ENCODE measurements at places on chromosomes 4 and X.

GRCh38 chr4:144750348-144750747, 104.4 kb downstream of the HHIP start:
- no peak for DNase-seq

DNA sequence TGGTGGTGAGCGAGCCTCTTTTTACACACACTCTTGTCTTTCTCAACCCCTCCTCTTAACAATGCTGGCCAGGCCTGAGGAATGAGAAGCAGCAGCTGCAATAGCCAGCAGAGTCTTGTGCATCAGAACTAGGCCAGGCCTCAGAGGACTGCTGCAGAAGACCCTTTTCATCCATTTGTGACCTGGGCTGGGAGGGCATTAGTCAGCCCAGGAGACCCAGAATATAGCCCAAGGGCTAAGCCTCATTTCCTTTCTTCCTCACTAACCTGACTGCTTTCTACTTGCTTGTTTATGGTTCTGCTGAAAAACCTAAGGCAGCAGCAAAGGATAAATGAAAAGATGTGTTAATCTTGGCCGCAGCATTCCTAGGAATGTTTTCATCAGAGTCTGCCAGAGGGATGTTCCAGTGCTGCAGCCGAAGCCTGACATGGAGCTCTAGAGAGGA, 254.7 kb upstream of the AR start:
- no peak for DNase-seq

DNA sequence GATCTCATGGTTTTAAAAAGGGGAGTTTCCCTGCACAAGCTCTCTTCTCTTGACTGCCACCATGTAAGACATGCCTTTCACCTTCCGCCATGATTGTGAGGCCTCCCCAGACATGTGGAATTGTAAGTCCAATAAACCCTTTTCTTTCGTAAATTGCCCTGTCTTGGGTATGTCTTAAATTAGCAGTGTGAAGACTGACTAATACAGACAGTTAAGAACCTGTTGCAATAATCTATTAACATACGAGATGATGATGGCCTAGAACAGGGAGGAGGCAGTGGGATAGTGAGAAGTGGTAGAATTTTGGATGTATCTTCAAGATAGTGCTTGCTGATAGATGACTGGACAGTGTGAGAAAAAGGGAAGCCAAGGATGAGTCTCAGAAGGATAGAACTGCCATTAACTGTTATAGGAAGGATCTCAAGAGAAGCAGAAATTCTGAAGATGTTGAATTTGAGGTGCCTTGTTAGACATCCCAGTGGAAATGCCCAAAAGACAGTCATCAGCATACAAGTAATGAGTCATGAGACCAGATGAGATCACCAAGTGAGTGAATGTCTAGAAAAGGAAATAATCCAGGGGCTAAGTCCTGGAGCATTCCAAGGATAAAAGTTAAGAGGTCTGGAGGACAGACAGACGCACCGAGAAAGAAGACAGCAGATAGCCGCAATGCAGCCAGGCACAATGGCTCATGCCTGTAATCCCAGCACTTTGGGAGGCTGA, 38.8 kb upstream of the UGDH start:
- no peak for DNase-seq

- DNase-seq, result no peak
Observed at GRCh38 chr4:145890689-145891088, 47.9 kb downstream of the ZNF827 start.

GRCh38 chr4:92064574-92064973, 239.2 kb upstream of the GRID2 start:
- no peak for DNase-seq

DNA sequence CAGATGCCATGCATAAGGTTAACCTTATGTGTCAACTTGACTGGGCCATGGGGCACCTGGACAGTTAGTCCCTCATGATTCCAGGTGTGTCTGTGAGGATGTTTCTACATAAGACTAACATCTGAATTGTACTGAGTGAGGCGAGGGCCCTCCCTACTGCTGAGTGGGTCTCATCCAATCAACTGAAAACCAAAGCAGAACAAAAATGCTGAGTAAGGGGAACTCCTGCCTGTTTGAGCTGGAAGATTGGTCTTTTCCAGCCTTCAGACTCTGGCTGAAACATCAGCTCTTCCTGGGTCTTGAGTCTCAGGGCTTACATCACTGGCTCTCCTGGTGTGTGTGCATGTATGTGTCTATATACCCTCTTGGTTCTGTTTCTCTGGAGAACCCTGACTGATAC, 13.8 kb downstream of the NELFA start:
- no peak for DNase-seq

DNA sequence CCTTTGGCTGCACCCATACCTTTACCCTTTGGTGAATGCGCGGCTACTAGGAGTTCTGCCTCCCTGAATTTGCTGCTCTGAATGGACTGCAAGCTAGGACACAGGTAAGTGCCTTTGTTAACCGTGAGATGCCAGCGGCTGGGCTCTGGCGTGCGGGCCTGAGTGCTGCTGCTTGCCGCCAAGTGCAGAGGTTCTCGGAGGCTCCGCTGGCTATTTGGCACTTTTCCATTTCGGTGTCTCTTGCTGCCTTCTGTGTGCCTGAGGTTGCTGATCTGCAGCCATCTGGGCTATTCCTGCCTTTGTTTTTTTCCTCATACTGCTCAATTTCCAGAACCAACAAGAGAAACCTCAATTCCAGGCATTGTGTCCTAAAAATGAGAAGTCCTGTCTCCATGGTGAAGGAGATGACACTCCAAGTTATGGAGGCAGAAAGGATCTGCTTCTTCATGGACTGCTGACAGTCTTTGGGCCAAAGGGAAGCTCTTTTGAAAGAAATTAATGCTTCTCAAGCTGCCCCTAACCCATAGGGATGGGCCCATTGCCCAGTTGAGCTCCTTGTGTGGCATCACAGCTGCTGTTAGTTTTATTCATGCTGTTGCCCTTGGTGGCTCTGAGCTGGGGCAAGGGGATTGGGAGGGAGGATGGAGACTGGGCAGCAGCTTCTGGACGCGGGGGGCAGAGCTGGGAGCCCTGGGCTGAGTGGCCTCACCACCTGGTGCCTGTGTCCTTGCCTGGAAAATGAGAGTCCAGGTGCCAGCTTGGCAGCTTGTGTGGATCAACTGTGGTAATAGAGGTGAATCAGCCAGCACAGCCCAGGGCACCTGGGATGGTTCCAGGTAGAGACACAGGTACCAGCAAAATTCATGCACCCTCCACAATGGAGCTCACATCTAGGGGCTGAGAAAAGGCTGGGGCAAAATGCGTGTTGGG, 3.8 kb upstream of the TBC1D14 start:
- DNase-seq, result no peak

GRCh38 chr4:115165503-115165902, 52.1 kb upstream of the NDST4 start:
- no peak for DNase-seq

DNA sequence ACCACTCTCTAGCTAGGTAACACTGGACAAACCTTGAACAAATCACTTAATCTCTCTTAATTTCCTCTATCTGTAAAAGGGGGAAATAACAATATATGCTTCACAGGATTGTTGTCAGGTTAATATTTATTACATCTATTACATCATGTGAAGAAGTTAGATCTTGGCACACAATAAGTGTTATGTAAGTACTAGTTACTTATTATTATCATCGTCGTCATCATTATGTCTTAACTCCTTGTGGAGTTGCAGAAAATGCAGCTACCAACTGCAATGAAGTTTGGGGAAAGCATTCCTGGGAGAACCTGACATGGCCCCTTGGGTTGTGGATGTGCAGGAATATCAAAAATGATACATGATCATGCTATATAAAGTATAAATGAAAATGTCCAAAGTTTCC, 4.8 kb upstream of the JCHAIN start:
- no peak for DNase-seq

DNA sequence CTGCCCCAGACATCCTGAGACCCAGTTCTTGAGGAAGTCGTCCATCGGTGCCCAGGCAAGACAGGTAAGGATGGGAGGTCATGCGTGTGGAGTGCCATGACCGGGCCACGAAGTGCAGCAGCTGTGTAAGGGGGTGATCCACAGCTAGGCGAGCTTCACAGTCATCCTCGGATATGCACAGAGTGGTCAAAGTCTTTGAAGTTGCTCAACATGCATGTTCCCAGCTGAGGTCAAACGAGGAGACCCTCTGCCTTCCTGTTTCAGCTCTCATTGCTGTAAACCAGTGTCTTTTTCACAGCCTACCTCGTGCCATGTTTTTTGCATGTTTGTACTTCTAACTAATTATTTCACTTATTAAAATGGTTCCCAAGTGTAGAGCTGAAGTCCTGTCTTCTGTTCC, 109.9 kb upstream of the TBL1X start:
- DNase-seq, result no peak

GRCh38 chr4:90127706-90128345, 632 bp downstream of the CCSER1 start:
- no peak for DNase-seq

GRCh38 chrX:31353095-31353494, 281.3 kb upstream of the FTHL17 start:
- DNase-seq, result no peak
